Activated CD4-positive, alpha-beta T cell treated with anti-CD3 and anti-CD28 coated beads, Interleukin-10, Interleukin-2, amounts not matched to agents 100 ng/mL and 50 ng/mL, durations not matched to agents 16 hours and 8 hours (primary cell): ENCODE measurements at places on chromosomes 4 and X.

DNA sequence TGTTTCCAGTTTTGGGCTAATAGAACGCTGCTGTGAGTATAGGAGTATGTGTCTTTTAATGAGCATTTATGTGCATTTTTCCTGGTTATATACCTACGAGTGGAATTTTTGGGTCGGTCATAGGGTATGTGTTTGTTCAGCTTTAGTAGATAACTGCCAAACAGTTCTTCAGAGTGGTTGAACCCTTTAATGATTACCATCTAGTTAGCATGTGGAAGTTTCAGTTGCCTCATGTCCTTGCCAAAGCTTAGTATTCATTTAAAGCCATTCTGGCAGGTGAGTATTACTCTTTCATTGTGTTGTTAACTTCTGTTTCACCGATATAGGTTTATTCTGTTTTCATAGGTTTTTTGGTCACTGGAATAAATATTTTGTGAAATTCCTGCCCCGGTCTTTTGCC lies 229.1 kb downstream of the ARHGAP10 start:
- no peak for DNase-seq

GRCh38 chr4:159770401-159770800 lies 667.5 kb downstream of the RAPGEF2 start:
- DNase-seq: no peak

GRCh38 chrX:136794080-136794479 lies 13.3 kb upstream of the ARHGEF6 start:
- DNase-seq: no peak

- DNase-seq: peak; percentile 76
Observed at GRCh38 chr4:77821775-77822174, 2.6 kb upstream of the CNOT6L start.

GRCh38 chr4:159496248-159496647 lies 393.4 kb downstream of the RAPGEF2 start:
- no peak for DNase-seq

DNA sequence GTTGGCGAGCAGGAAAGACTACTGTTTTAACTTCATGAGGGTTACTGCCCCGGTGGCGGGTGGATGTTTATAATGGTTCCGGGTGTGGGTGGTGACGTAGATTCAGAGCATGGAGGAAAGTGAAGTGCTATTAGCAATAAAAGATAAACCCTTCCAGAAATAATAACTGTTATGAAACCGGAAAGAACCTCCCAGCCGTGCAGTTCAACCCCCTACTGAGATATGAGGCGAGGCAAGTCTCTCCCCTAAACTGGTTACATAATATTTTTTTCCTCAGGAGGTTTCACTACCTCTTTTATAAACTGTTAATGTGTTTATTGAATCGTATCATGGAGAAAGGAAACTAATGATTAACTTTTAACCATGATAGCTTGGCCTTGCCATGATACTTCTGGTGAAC lies 33.9 kb upstream of the STIM2 start:
- DNase-seq: no peak

GRCh38 chr4:148312956-148313490 lies 129.2 kb downstream of the NR3C2 start:
- no peak for DNase-seq

- DNase-seq: no peak
Observed at GRCh38 chrX:150477371-150477770, 91.0 kb upstream of the MTM1 start.

DNA sequence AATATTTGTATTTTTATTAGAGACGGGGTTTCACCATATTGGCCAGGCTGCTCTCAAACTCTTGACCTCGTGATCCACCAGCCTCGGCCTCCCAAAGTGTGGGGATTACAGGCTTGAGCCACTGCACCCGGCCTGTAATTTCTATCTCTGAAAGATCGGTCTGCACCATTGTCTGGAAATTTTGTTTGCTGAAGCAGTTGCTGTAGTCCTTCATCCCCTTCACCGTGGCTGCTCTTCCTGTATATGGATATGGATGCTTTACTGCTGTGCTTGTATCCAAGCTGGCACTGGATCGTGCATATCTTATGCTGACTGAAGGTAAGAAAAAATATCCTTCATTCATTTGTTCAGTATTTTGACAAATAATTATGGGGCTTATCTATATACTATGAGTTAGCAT lies 338.4 kb upstream of the GNPDA2 start:
- no peak for DNase-seq

- no peak for DNase-seq
Observed at GRCh38 chrX:8413279-8413678, 51.4 kb upstream of the VCX3B start.

GRCh38 chr4:117063961-117064696 lies 21.2 kb downstream of the TRAM1L1 start:
- DNase-seq: no peak

DNA sequence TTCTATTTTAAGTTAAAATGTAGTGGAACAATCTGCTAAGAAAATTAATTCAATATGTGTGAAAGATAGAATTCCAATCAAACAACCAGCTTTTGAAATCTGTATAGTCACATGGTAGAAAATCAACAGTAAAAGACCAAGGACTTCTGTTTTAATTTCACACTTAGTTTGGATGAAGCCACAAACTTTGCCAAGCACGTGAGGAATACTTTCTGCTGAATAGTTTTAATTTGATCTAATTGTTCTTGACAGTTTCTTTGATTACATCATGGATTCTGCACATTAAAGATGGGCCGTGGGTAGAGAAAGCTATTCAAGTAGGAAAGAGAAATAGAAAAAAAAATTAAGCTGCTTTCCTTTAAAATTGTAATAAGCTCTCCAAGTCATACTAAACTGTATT lies 137.9 kb upstream of the FAM241A start:
- no peak for DNase-seq

DNA sequence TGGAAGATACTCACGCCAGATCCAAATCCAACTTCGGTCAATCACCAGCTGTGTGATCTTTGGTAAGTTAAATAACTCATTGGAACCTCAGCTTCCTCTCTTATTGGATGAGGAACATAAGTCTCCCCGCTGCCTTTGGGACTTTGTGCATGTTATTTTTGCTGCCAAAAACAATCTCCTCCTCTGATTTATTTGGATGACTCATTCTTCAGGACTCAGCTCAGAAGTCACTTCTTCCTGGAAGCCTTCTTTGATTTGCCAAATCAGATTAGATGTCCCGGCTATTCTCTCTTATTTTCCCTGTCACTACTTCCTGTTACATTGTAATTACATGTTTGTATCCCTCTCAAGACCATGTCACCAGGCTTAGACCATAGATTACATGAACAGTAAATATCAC lies 138.0 kb upstream of the BOD1L1 start:
- DNase-seq: no peak

DNA sequence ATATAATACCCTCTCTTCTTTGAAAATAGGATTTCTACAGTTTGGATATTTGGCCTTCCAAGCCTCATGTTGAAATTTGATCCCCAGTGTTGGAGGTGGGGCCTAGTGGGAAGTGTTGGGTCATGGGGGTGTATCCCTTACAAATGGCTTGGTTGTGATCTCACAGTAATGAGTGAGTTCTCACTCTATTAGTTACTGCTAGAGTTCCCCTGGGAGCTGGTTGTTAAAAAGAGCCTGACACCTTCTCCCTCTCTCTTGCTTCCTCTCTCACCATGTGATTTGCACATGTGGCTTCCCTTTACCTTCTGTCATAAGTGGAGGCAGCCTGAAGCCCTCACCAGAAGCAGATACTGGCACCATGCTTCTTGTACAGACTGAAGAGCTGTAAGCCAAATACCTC lies 73.9 kb downstream of the HDAC8 start:
- no peak for DNase-seq

- no peak for DNase-seq
Observed at GRCh38 chrX:19953145-19953544, 37.7 kb downstream of the BCLAF3 start.

DNA sequence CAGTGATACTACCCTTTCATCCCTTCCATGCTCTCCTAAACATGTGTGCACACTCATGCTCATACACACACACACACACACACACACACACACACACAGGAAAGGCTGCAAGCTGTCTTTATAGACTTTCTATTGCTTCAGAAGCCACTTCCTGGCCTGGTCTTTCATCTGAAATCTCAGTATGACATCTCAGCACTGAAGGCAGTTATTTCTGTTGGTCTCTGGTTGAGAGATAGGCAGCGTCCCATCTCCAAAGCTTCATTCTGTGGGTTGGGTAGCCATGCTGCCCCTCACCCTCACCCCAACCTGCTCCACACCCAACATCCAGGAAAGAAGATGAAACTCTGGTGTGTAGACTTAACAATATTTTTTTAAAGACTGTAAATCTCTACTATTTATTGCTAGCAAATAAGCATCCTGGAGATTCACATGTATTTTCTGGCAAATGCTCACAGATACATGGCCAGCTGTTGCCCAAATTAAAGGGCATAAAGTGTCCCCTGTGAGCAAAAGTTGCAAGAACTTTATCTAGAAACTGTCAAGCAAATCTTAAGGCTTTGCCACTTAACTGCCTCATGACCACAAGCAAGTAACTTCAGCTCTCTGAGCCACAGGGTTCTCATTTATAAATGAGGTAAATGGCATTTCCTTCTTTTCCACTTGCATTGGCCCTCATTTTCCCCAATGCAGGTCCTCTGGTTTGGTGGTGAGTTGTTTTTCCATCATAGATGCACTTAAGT lies 189.8 kb upstream of the AFF2 start:
- peak; percentile 90 for DNase-seq

- no peak for DNase-seq
Observed at GRCh38 chr4:119231491-119231890, 19.0 kb downstream of the USP53 start.

GRCh38 chr4:79325864-79326328 lies at the start of gene NAA11:
TSS of gene NAA11 (minus strand) at chr4:79326061. CDS start at chr4:79325877, 184 bp downstream.
- DNase-seq: no peak

- DNase-seq: no peak
Observed at GRCh38 chr4:104010722-104011121, 290.9 kb upstream of the TACR3 start.

GRCh38 chrX:72026341-72027023 lies 105.2 kb downstream of the RTL5 start:
- DNase-seq: peak; percentile 5

DNA sequence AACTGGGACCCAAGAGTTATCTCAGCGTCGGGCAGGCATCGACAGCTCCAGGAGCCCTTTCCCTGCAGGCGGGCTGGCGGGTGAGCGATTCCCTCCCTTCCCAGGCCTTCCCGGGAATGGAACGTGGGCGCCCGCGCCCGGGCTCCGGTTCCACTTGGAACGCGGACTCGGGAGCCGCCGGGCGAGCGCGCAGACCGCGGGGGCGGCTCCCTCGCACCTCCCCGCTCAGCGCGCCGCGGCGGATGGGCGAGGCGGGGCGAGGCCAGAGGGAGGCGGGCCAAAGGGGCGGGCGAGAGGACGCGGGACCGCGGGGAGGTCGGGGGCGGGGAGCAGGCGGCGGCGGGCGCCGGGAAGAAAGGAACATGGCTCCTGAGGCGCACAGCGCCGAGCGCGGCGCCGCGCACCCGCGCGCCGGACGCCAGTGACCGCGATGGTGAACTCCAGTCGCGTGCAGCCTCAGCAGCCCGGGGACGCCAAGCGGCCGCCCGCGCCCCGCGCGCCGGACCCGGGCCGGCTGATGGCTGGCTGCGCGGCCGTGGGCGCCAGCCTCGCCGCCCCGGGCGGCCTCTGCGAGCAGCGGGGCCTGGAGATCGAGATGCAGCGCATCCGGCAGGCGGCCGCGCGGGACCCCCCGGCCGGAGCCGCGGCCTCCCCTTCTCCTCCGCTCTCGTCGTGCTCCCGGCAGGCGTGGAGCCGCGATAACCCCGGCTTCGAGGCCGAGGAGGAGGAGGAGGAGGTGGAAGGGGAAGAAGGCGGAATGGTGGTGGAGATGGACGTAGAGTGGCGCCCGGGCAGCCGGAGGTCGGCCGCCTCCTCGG lies at the start of gene PKD2:
Gene PKD2, plus strand, starts transcription at position 332 of the 818 bp plus-strand sequence. Its CDS starts 99 bp downstream, at position 431.
- DNase-seq: peak; percentile 88

DNA sequence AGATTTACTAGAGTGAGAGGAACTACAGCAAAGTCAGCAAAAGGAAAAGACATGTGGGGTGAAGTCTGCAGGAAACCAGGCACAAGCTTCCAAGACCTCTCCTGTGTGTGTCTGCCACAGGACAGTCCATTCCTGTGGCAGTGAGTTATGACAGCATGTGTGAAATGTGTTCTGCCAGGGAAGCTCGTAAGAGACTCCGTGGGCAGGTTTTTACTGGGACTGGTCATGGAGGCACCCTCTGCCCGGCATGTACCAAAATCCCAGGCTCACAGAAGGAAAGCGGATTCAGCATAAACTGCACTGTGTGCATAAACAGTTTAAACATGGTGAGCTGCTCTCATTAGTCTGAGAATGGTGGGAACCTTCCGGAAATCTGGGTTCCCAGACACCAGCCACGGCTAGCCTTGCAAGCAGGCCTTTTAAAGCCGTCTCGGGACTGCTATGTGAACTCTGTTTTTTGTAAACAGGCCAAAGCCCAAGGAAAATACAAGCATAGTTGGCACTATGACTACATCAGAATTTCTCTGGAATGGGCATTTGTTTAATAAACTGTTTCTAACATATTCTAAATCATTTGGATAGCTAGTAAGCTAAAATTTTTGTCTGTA lies 288.5 kb downstream of the TENM3 start:
- DNase-seq: no peak

GRCh38 chr4:16890651-16891050 lies 7.8 kb downstream of the LDB2 start:
- DNase-seq: peak; percentile 18

DNA sequence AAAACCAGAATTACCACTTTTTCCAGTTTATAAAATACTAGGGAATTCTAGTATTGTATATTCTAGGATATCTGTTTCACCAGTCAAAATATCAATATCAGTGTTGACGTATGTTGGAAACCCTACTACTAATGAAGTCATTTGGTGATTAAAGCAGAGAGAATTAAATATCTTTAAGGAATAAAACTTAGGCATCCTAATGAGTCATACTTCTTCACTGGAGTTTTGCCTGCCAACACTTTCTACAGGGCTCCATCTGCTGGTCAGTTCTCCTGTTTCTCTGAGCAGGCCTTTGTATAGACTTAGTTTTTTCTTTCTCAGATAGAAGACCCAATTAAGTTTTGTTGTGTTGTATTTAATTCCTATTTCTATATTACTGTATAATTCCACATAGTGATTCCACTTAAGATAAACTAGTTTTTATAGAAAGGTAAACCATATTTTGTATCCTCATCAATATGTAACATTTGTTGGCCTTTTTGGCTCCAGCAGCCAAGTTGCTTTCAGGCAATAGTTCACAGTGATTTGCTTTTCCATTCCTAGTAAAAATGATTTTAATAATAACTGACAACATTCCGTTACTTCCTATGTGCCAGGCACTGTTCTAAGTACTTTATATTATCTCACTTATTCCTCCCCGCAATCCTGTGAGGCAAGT lies 3.5 kb downstream of the AP1AR start:
- DNase-seq: peak; percentile 65

DNA sequence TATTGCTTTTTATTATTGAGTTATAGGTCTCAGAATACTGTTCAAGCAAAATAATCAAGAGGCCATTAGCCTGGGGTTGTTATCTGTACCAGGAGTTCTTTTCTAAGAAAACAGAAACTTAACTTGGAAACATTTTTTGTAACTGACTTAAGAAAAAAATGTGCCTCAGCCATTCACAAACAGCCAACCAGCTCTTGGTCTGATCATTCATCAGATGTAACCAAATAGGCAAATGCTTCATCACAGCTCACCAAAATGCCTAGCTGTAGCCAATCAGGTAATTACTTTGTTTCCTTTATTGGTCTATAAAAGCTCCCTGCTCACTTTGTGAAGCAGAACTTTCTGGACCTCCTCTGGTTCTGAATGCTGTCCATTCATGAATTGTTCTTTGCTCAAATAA lies 387.7 kb downstream of the FAT4 start:
- no peak for DNase-seq
